ENCODE measurements at places on chromosomes 2 and 18.

- DNase-seq: no peak
Measured at GRCh38 chr2:155308367-155309009, 610.0 kb downstream of the KCNJ3 start.

- no peak for DNase-seq
Measured at GRCh38 chr2:62184512-62185230, 11.2 kb upstream of the B3GNT2 start.

GRCh38 chr2:12543978-12544558 is 172.7 kb upstream of the TRIB2 start:
- DNase-seq: no peak

DNA sequence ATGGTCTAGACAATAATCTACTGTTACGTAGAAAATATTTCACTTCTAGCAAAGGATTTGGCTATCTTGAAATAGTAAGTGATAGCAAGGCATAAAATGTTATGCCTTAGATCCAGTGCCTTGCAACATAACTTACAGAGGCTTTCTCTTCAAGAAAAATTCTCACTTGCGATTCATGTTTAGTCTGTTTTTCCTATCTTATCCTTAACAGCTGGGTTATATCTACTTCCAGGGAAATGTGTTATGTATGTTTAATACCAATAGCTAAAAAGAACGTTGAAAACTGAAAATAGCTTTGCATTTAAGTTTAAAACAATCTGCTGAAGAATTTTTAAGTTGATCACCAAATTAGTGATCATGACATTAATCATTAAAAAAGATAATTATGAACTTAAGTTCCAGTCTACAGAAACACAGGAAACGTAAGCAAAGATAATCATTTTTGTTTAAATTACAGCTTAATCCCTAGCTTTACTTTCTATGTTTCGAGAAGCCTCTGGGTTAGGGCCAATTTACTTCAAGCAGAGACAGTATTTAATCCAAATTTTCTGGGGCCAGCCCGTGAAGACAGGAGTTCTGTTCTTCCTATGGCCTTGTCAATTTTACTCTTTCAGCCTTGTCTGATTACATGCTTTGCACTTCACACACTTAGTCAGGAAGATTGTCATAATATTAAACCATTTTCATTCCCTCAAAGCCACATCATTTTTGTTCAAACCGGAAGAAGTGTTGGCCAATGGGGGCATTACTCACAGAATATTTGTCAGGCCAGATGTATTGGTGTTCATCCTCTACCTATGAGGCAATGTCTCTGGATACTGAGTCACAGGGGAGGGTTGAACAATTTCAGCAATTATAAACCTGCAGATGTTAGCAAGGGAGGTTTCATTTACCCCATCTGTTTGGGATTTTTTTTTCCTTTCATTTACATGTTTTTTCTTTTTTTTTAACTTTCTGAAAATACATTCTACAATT is 1132.9 kb upstream of the ZEB2 start:
- no peak for DNase-seq

GRCh38 chr2:75606761-75607399 is 39.7 kb upstream of the MRPL19 start:
- no peak for DNase-seq

DNA sequence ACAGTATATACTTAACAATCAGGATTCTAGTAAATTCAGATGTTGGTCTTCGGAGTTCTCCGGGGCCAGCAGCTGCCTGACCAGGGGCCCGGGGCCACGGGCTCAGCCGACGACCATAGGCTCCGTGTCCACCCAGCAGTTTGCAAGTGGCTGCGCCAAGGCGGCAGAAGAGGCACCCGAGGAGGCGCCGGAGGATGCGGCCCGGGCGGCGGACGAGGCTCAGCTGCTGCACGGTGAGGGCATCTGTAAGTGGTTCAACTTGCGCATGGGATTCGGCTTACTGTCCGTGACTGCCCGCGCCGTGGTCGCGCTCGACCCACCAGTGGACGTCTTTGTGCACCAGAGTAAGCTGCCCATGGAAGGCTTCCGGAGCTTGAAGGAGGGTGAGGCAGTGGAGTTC is 136.3 kb downstream of the NUP35 start:
- DNase-seq: no peak

- DNase-seq: no peak
Measured at GRCh38 chr2:154992826-154993225, 294.3 kb downstream of the KCNJ3 start.

DNA sequence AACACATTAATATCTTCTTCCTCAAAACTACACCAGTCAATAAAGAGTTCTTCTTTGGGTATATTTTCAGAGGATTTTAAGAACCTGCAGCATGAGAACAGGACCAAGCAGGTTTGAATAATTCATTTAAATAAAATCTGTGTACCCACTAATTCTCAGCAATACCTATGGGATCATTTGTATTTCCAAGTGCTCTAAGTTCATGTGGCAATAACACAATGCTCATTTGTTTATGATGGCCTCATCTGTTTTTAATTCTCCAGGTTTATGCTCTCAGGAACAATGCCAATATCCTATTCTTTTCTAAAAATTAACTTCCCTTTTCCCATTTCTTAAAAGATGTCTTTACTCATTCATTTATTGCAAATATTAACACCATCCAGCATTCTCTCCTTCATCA is 264.7 kb downstream of the METTL4 start:
- DNase-seq: no peak

DNA sequence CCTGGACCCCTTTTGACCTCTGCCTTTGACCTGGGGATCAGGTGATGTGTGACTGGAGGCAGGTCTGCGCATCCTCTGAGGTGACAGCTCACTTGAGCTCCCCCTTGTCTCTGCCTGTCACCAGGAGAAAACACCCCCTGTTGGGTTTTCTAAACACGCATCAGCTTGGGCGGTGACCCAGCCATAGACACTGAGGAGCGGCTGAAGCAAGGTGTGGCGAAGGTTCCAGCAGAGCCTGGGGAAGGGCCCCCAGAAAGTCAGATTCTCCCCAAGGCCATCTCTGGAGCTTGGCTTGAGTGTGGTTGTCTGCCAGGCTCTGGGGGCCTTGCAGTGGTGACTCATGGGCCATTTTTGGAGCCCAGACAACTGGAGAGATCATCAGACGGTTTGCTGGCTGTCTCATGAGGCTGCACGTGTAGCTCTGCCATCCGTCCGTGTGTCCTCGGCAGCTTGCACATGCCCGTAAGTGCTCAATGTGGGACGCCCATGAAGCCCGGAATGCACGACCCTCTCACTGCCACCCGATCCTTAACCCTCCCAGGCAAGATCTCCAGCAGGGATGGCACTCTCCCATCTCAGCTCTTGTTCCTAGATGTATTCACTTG is 29.4 kb downstream of the SIX3 start:
- DNase-seq: no peak

DNA sequence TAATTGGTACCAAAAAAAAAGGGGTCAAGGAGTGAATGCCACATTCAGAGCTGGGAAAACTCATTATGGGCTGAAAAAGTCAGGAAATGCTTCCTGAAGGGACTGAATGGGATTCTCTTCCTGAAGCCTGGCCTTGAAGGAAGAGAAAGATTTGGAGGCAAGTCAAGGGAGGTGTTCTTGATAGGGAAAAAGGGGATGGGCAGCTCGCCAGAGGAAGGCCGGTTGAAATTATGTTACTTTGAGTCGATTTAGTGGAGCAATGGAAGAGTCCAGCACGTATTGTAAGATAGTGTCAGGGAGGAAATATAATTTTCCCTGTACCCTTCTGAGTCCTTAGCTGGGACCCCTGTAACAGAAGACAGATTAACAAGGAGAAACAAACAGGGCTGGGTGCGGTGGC is 115.3 kb upstream of the STPG4 start:
- no peak for DNase-seq

GRCh38 chr18:34787931-34788532 is 77.9 kb downstream of the DTNA start:
- no peak for DNase-seq

- no peak for DNase-seq
Measured at GRCh38 chr18:73283032-73283431, 415.2 kb upstream of the NETO1 start.

DNA sequence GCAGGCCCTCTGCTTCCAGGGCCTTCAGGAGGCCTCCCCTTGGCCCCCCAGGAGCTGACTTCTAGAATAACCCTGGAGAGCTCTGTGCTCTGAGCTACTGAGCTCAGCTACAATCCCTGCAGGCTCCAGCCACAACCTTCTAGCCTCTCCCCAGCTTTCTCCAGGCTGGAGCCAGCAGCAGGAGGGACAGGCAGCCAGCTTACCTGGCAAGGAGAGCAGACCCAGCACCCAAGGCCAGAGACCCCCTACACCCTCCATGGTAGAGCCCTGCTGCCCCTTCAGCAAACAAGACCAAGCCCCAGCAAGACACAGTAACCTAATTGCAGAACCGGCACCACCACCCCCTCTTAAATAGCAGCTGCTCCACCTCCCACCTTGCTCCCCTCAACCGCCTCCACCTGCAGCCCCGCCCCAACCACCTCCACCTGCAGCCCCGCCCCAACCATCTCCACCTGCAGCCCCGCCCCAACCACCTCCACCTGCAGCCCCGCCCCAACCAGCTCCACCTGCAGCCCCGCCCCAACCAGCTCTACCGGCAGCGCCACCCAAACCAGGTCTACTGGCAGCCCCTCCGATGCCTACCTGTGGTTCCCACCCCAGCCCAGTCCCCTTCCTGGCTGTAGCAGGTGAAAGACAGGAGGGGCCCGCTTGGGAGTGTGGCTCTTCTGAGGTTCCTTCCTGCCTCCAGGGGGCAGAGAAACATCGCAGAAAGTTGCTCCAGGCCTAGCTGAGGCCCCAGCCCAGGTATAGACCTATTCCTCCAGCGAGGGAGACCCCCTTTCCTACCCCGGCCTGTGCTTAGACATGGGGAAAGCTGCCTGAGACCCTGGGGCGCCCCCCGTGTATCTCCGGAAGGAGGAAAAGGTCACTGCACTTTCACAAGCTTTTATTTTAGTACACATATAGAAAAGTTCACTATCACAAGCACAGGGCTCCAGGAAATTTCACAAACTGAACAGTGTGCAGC is at the start of gene ASTL:
Gene ASTL (minus strand): TSS at position 324 of the 967 bp plus-strand sequence. CDS start 66 bp downstream, at position 258.
- DNase-seq: peak; percentile 47

DNA sequence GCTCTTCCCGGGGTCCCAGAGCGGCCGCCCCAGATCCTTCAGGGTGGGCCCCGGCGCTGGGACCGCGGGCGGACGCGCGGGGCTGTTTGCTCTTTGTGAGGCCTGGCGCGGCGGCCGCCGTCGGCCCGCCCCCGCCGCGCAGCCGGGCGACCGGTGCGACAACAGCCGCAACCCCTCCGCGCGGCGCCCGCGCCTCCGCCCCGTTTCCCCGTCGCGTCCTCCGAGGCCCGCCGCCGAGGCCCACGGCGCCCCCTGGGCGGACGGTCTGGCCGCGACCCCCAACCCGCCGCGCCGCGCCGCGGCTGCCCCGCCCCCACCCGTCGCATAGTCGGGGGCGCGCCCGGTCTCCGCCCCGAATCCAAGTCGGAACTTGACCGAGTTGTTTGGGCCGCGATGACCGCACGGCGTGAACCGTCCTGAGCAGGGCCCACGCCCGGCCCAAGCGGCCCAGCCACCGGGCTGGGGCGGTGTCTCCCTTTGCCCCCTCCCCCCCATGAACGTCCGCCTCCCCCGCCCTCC is 448 bp downstream of the YPEL5 start:
- no peak for DNase-seq

DNA sequence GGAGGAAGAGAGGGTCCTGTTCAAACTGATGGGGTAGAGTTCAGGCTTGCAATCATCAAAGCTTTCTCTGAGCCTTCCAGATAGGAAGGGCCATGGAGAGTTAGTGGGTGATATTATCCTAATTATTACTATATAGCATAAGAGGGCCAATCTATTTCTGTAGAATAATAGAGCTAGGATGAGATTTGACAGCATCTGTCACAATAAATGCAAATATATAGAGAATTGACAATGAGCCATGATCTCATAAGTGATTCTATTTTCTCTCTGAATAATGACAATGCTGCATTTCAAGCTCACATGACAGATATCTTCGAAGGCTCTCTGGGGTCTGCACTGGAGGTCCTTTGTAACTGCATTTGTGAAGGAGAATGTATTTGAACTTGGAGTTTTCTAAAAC is 521.9 kb upstream of the CELF4 start:
- DNase-seq: no peak

DNA sequence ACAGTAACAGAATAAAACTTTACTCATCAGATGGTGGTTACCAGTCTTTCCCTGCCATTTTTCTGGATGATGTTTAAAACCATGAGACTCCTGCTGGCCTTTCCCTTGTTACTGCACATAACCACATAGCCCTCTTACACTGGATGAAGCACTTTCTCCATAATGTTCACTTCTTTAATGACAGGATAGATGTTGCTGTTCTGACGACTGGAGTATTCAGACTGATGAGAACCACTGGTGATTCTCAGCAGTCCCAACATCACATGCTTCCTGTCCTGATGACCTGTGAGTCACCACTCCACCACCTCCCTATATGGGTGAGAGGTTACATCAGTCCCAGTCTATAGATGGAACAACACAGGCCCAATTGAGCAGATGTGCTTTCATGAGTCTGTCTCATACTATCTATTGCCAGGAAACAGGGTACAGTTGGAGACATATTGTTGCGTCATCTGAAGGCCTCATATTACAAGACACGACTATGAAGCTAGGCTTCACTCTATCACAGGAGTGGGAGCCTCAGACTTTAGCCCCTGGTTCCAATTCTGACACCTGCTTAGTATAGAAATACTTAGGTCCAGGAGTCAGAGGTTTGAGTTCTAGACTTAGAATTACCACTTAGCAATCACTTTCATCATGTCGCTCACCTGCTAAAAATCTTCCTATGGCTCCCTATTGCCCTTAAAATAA is 145.7 kb upstream of the KLF7 start:
- DNase-seq: no peak

DNA sequence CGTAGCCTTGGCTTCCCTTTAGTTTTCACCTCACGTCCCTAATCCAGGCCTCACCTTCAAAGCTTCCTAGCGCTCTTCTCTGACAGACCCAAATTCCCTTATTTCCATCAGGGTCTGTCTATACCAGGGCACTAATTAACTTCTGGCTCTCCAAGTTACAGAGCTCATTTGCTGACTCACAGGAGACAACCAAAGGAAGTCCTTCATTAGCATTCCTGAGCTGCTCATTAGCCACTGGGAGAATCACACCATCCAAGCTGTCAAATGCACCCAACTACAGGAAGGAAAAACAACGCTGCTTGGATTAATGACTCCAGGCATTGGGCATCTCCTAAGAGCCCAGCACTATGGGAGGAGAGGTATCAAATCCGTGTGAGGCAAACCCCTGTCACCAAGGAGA is 109.8 kb upstream of the ALK start:
- no peak for DNase-seq

- no peak for DNase-seq
Measured at GRCh38 chr2:21103274-21103891, 20.4 kb upstream of the TDRD15 start.

DNA sequence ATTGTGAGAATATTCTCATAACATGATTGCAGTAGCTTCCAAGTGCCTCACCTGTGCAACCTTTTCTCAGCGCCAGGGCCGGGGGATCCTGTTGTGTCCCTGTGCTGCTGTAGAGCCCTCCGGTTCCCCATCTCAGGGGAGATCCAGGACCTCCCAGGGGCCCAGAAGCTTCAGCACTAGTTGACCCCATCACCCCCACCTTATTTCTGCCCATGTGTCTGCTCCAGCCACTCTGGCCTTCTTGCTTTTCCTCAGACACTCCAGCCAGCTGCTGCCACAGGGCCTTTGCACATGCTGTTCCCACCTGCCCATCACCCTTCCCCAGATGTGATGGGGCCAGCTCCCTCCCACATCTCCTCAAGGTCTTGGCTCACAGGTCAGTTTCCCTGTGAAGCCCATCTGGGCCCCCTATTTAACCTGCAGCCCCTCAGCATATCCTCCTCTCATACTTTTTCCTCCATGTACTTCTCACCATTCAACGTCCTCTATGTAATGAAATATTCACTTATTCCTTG is 226.5 kb downstream of the SEPTIN10 start:
- DNase-seq: no peak

Measured in stimulated activated CD4-positive, alpha-beta T cell treated with anti-CD3 and anti-CD28 coated beads, Interleukin-12 subunit alpha, Interleukin-12 subunit beta, amount 100 ng/mL, for 24 hours (primary cell).